Hematopoietic multipotent progenitor cell (in vitro differentiated cells): ENCODE measurements at places on chromosomes 2 and 18. TPM values are rescaled to one million over a fixed set of nuclear protein-coding genes. Genes with fewer than 3 reads are reported as not detected.

Gene SFT2D3
- 10.8 TPM for total RNA-seq

Gene SKOR2
- not detected for total RNA-seq

Gene GCG
- total RNA-seq, result not detected

Gene MIB1
- total RNA-seq, result 33.7 TPM

Gene OXER1
- total RNA-seq, result 1.3 TPM

Gene UPP2
- total RNA-seq, result not detected

Gene TBC1D8
- 1.6 TPM for total RNA-seq

Gene TMEM17
- 2.4 TPM for total RNA-seq

Gene SLC4A5
- 4.3 TPM for total RNA-seq

Gene LCT
- total RNA-seq, result 0.27 TPM

Gene ITPRIPL1
- total RNA-seq, result 17.2 TPM

Gene KIAA2012
- total RNA-seq, result not detected

Gene FHOD3
- total RNA-seq, result not detected

Gene CPO
- total RNA-seq, result not detected

DNA sequence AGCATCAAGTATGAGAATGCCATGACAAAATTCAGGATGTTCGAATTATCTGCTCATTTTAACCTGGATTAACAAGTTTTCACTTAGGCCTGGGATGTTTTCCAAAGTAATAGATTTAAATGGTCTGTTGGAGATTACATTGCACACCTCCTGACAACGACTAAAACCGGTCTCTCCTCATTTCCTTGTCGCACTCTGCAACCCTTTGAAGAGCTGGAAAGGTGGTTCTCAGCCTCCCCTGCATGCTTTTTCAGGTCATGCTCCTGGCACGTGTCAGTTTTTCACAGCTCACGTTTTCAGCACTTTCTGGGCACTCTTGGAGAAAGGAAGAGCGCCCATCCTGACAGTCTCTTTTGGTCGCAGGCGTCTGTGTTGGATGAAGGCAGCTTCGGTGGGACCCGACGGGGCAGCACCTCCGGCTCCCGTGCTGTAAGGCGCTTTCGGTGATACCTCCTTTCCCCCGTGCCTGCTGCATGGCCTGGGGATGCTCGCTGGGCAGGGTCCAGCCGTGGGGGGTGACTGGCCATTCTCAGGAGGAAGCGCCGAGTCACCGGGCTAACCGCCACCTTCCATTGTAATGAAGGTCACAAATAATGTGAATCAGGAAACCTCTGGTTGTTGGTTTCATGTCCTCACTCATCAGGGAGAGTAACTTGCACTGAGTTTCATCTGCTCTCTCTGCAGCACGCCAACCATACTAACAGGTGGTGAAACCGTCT, 63.5 kb upstream of the RBM44 start:
- no peak for DNase-seq

DNA sequence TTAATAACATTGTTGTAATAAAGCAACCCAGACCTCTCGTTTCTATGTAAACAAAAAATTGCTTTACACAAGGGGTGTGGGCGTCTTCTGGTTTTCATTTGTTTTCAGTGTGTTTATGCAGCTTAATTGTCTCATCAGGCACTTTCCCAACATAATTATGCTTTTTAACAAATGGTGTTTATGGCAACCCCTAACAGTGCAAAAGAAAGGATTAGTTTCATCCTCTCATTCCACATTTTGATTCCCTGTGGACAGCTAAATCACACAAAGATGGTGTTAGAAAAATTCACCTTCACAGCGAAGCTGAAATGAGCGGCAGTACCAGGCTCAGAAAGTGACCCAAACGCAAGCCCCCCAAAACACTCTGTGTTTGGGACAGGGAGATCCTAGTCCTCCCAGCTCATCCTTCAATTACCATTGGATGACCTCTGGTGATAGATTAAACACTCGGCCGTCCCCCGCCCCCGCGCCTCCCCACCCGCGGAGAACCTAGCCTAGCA, 724 bp downstream of the FTCDNL1 start:
- no peak for DNase-seq

- no peak for DNase-seq
Observed at GRCh38 chr18:75527848-75528685, 100.6 kb upstream of the SMIM21 start.

DNA sequence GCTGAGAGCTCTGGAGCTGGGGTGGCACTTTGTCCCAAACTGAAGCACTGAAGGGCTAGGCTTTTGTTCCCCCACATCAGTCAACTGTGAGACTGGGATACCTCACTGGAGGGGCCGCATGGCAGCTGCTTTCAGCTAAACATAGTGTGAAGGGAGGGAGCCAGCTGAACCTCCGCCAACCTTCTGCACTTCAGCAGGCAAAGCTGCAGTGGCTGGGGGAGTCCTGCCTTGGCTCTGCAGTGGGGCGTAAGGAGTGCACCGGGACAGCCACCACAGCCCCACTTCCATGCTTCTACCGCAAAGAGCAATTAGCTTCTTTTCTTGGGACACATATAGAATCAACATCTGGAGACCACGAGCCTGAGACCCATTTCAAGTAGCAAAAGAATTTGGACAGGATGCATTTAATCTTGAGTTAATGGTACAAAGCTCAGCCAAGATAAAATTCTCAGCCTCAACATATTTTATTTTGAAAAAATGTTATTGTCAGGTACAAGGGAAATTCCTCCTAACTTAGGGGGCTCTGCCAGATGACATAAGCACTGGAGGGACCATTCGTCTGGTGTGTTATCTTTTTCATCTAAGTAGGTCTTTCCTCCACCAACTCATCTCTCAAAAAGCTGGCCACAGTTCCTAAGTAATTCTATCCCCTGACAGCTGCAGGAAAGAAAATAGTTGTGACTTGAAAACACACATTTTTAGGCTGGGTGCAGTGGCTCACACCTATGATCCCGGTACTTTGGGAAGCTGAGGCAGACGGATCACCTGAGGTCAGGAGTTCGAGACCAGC, 25.6 kb upstream of the MYCN start:
- no peak for DNase-seq

- no peak for DNase-seq
Observed at GRCh38 chr2:14633461-14634181, 1.1 kb downstream of the LRATD1 start.

GRCh38 chr2:223886726-223887125, 49.3 kb upstream of the AP1S3 start:
- no peak for DNase-seq

- DNase-seq, result no peak
Observed at GRCh38 chr2:108485253-108485652, 36.2 kb downstream of the GCC2 start.

DNA sequence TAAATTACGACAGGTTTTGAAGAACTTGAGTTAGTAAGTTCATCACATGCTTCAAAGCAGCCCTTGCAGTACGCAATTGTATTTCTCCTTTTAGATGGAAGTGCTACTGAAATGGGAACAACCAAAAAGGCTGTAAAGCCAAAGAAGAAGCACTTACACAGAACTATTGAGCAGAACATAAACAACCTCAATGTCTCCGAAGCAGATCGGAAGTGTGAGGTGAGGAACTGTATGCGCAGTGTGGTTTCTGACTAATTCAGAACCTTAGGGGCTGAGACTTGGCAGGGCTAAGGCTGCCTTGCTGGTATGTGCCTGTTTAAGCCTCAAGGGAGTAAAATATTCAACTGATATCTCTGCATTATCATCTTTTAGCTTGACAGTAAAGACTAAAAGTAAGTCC, 8.4 kb downstream of the NCAPH start:
- DNase-seq, result peak; percentile 14

GRCh38 chr2:20604401-20604911, 46.4 kb downstream of the HS1BP3 start:
- no peak for DNase-seq

DNA sequence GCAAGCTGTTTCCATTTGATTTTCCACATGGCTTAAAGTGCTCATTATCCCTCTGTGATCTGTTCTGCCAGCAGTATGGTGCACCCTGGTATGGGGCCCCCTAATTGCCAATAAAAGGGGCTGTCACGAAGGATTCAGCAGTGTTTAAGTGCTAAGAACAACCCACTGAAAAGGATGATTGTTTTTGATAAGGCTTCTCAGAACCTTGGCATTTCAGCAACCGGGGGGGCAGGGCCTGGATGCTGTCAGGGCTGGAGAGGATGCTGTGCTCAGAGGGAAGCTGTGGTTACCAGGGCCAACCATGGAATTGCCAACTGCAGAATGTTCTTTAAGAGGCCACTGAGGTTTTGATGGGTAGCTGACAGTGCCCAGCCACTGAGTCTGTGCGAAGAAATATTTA, 117.8 kb downstream of the CTIF start:
- no peak for DNase-seq

DNA sequence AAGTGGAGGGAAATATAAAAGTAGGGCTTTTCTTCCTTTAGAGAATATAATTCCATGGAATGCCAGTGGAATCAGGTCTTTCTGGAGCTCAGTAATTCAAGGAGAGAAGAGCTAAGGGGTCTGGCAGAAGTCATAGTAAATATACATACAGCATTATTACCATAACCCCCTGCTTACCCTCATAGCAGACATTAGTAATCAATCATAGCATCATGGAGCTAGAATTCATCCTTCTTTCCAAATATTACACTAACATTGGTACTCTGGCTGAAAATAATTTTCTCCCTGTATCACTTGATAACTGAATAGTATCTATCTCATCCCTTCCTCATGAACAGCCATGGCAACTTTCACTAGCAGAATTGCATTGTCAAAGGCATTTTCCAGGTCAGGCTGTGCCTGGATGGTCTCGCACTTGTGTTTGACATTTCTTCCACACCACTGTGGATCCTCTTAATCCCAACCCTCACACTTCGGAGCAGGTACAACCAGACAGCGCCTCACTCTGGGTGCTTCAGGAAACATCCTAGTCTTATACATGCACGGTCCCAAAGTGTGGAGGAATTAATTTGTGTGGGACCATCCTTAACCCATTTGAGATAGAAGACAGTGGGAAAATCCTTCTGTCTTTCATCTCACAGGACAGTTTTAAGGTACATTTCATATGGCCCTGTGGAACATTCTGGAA, 84.2 kb upstream of the SEC11C start:
- DNase-seq, result no peak

DNA sequence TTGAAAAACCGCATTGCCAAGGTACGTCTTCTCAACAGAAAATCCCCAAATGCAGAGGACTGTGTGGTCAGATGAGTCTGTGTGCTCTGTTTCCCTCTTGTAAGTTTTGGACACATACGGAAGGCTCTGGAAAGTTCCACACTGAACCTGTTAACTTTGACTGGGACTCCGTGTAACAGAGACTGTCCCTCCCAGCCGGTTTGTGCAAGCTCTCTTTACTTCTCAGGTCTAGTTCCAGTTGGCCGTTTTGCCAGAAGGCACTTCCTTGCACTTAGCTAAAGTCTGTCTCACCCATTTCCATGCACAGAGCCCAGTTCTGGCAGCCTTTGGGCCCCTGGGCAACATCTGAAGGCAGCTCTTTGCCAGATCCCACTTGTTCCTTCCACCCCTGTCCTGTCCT, 22.0 kb downstream of the EFHD1 start:
- no peak for DNase-seq

- no peak for DNase-seq
Observed at GRCh38 chr2:27356056-27356381, 545 bp downstream of the GTF3C2 start.

- no peak for DNase-seq
Observed at GRCh38 chr18:41025666-41026065, 929.4 kb upstream of the PIK3C3 start.

DNA sequence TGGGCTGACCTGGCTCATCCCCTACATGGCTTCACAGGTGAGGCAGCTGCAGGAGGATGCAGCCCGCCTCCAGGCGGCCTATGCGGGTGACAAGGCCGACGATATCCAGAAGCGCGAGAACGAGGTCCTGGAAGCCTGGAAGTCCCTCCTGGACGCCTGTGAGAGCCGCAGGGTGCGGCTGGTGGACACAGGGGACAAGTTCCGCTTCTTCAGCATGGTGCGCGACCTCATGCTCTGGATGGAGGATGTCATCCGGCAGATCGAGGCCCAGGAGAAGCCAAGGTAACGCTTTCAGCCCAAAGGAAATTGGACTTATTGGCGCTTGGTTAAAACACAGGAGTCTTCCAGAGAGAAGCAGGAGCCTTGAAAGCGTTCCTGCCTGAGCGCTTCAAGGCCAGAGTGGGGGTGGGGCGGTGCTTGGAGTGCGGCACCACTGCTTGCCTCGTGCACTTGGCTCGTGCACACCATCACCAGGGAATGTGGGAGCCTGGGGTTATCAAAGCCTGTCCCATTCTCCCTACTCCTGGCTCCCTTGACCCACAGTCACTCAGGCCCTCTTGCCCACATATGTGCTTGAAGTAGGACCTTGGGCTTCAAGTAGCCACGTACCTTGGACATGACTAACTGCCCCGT, 69.8 kb upstream of the EML6 start:
- DNase-seq, result no peak

GRCh38 chr2:96089356-96090195, 26.8 kb downstream of the ADRA2B start:
- DNase-seq, result no peak

DNA sequence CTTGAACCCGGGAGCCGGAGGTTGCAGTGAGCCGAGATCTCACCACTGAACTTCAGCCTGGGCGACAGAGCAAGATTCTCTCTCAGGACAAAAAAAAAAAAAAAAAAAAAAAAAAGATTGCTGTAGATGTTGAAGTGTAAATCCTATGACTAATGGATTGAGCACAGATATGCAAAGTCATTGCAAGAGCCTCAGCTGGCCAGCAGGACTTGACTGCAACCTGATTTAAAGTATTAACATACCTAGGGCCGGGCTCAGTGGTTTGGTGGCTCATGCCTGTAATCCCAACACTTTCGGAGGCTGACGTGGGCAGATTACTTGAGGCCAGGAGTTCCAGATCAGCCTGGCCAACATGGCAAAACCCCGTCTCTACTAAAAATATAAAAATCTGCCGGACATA, 103.4 kb upstream of the MSH2 start:
- DNase-seq, result no peak

DNA sequence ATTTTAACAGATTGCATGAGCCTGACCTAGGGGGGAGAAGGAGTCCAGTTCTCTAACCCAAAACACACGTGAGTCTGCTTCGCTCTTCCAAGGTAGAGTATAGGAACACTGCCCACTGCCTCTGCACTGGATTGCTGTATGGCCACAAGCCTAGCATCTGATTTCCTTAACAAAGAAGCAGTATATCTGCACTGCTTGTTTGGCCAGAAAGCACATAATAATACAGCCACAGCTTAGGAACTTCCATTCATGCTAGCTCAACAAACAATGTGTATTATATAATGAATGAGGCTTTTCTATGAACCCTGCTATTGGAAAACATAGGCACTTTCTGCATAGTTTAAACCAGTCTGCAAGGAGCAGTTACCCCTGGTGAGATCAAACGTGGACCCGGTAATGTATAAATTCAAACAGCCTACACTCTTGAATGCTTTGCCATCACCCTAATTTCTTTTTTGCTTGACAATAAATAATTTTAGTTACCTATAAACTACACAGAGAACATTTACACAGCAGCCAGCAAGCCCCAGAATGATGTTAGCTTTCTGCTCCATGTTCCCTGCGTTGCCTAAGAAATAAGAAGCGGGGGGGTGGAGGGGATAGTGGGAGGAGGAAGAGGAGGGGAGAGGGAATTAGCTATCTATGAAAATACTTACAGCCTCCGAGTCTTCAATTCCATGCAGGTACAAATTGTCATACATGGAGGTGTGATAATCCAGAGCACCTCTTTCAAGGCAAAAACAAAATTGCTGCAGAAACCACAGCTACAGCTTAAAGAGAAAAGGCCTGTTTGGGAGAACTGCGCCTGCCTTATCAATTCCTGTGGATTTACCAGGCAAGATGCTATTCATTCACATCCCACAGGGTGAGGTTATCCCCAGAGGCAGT, 125.6 kb downstream of the CACNB4 start:
- no peak for DNase-seq
